ENCODE measurements at places on chromosomes 12 and 14.

- DNase-seq: peak; percentile 60
These were observed 63.9 kb upstream of the PTGR2 start for GRCh38 chr14:73787486-73788316.

GRCh38 chr12:15899282-15899870 is 11.8 kb upstream of the DERA start:
- DNase-seq: no peak

GRCh38 chr12:128056136-128056801 is 210.7 kb upstream of the TMEM132C start:
- DNase-seq: no peak

DNA sequence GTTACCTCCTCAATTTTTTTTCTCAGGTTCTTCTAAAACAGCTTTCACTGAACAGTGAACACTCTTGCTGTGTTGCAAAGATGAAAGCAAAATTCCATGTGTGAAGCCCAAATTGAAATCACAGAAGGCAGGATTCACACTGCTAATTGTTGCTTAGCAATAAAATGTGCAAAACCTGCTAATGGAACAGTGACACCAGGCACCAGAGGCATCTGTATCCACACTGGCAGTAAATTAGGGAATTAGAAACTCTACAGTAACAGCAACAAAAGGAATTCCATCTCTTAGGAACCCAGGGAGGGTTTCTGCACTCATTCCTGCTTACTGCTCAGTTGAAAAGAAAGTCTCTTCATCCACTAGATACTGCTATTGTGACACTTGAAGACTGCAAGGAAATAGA is 202.3 kb downstream of the GXYLT1 start:
- no peak for DNase-seq

DNA sequence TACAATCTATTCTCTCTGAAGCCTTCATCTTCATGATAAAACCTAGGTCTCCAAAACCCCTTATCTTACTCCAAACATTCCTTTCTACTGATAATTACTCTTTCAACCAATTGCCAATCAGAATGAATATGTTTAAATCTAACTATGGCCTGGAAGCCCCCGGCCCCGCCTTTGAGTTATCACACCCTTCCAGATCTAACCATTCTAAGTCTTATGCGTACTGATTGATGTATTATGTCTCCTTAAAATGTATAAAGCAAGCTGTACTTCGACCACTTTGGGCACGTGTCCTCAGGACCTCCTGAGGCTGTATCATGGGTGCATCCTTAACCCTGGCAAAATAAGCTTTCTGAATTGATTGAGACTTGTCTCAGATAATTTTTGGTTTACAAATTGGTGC is 14.4 kb downstream of the PABPN1 start:
- no peak for DNase-seq

All from GM13977 (cell line).